Fibroblast of the aortic adventitia (primary cell): ENCODE measurements at places on chromosomes 2 and 18. TPM values are rescaled to one million over a fixed set of nuclear protein-coding genes. Genes with fewer than 3 reads are reported as not detected.

TUBA3D gene
- total RNA-seq, result not detected in 2 replicates

SP140 gene
- total RNA-seq, result 0.09 and 0.41 TPM in 2 replicates

DSC2 gene
- 0.82 TPM in 1 of 2 replicates, not detected in the other for total RNA-seq

GRCh38 chr18:10009321-10010144 lies 95.7 kb downstream of the VAPA start:
- no peak for DNase-seq

GRCh38 chr18:11391661-11392060 lies 217.7 kb upstream of the SLC35G4 start:
- no peak for DNase-seq
